T-helper 2 cell (primary cell): ENCODE measurements at places on chromosomes 7 and 10.

GRCh38 chr7:28433699-28434219 is 21.4 kb downstream of the CREB5 start:
- DNase-seq: no peak

- DNase-seq: no peak
Measured at GRCh38 chr7:65404020-65404419, 30.4 kb downstream of the ZNF92 start.

DNA sequence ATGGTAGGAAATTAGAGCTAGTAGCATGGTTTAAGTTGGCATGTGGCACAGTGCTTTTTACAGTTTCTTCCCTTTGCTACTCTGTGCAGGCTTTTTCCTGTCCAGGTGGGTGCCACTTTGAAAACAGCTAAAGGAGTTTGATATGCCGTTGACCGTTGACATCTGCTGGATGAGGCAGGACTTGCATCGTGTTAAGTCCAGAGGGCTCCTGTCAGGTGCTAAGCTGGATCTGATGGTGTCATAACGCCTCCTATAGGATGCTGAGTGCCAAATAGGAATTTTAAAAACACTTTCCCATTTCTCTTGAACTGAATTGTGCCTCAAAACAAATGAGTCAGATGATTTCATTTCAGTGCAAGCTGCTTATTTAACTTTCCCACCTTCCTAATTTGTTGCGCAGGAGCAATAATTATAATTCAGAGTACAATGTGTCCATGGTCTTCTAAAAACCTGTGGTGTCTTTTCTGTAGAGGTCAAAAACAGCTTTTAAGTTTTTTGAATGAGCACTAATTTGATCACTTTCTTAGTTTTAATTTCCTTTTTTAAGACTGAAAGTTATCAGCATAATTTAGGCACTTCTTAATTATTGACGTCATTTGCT is 178.3 kb downstream of the CDCA7L start:
- no peak for DNase-seq

DNA sequence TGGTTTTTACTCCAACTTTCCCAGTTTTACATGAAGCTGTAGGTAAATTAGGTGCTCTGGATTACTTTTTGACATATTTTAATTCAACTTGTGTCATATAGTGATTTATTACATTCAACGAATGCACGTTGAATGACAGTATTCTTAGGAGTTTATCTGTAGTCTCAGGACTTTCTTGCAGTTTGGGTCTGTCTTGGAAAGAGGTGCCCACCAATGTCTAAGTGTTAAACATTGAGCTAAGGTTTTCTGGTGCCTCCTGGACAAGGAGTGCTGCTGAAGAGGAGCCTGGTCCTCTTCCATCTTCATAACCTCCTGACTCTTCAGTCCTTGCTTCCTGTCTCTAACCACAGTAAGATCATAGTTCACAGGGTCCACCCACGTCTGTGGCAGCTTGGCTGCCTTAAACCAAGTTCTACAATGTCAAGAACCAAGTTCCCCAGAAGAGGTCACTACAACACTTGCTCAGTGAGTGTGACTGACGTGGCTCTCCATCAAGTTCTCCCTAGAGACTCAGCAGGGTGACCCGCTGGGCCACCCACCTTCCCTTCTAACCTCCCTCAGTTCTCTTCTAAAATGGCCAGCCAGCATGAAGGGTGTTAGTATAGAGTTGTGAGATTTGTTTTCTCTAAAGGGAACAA is 6.1 kb downstream of the NPY start:
- no peak for DNase-seq

DNA sequence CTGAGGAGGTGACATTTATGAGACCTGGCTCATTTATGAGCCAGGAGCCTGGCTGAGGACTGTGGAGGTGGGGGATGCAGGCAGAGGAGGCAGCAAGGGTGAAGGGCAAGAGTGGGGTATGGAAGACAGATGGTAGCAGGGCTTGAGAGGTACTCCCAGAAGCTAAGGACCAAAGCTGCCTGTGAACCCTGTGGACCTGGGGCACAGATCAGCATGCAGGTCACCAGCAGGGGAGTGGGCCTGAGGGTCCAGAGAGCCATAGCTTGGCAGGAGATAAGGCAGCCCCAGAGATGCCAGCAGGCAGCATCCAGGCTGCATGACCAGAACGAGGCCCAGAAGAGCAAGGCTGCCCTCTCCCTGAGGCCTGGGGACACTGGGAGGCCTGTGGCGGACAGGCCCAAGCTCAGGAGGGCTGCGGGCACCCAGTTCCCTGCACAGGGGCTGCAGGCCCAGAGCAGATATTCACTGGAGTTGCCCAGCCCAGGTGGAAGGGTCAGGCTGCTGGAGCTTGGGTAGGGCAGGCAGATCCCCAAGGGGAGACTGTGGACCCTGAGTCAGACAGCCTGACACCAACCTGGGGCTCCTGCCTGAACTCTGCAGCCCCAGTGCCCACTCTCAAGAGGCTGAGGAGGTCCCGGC is 3.4 kb downstream of the GPR15LG start:
- DNase-seq: no peak

- no peak for DNase-seq
Measured at GRCh38 chr7:7122701-7123281, 59.6 kb upstream of the C1GALT1 start.

GRCh38 chr7:151696721-151697514 is 177.2 kb upstream of the RHEB start:
- no peak for DNase-seq

- DNase-seq: no peak
Measured at GRCh38 chr7:13257661-13258060, 570.2 kb downstream of the ARL4A start.

DNA sequence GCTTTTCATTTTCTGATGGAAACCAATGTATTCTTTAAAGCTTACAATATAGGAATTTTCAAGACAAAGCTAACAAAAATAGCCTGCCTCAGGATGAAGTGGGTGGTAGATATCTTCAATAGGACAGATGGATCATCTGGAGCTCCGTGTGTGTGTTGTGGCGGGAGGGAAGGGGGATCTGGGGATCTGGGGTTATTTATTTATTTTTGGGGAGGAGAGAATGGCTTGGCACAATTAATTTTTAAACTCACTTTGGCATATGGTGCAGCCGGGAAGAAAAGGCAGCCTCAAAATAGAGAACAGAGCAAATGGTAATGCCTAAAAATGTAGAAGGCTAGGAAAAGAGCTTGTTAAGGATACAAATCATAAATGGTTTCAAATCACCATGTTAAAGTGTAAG is 11.6 kb upstream of the ABLIM1 start:
- DNase-seq: no peak

GRCh38 chr10:113020838-113021237 is 70.8 kb downstream of the TCF7L2 start:
- no peak for DNase-seq

DNA sequence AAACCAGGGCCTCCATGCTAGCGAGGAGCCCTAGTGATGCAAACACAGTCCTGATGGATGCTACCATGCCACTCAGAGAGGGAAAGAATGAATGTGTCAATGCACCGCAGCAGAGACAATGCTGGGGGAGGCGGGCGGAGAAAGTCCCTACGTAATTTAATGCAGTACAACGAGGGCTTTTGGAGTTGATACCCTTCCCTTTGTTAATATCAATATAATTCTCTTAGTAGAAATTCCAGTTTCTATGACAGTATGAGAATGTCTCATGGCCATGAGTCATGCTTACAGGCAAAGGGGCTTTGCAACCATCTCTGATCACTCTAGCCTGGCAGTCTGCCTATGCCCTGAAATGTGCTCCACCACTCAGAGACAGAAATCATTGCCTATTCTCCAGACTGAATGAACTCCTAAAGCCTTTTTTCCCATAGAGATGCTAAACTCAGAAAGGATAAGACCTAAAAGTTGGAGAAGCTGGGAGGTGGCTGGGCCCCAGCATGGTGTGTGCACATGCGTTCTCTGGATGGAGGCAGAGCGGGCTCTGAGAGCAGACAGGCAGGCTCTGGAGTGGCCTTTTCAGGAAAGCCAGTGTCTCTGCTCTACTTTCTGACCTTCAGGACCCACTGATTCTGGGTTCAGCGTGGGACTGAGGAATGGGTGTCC is 20.3 kb upstream of the GIMAP2 start:
- DNase-seq: no peak

- DNase-seq: no peak
Measured at GRCh38 chr7:69342154-69342884, 256.0 kb upstream of the AUTS2 start.

GRCh38 chr7:109479388-109479787 is 909.7 kb downstream of the DNAJB9 start:
- DNase-seq: no peak

DNA sequence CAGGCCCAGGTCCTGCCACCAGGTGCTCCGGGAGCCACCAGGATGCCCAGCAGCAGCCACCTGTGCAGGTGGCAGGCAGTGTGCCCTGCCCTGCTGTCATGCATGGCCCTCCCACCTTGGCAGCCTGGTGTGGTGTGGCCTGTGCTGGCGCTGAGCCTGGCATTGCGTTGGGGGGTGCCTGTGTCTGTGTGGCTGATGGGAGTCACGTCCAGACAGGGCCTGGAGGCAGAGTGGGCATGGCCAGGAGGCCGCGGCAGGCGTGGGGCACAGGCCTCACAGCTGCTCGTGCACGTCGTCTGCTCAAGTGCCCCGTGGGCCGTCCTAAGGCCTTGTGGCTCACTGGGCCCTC is 8.7 kb downstream of the TTYH3 start:
- DNase-seq: no peak

DNA sequence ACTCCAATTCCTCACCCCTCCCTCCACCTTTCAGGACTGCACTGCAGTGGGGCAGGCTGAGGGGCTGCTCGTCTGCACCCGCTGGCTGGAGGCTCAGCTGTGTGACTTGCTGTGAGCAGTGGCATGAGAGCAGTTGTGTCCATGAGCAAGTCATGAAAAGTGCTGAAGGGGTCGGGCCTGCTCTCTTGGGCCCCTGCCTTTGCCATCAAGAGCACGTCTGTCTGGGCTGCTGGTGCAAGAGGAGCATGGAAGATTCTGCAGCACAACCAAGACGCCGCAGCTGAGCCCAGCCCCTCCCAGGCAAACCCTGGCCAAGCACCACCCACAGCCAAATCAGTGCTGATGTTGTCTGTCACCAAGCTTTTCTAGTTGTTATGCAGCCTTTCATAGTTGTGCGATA is 284.3 kb downstream of the TCERG1L start:
- DNase-seq: no peak

GRCh38 chr10:27506280-27506679 is 2.2 kb downstream of the RAB18 start:
- DNase-seq: no peak

DNA sequence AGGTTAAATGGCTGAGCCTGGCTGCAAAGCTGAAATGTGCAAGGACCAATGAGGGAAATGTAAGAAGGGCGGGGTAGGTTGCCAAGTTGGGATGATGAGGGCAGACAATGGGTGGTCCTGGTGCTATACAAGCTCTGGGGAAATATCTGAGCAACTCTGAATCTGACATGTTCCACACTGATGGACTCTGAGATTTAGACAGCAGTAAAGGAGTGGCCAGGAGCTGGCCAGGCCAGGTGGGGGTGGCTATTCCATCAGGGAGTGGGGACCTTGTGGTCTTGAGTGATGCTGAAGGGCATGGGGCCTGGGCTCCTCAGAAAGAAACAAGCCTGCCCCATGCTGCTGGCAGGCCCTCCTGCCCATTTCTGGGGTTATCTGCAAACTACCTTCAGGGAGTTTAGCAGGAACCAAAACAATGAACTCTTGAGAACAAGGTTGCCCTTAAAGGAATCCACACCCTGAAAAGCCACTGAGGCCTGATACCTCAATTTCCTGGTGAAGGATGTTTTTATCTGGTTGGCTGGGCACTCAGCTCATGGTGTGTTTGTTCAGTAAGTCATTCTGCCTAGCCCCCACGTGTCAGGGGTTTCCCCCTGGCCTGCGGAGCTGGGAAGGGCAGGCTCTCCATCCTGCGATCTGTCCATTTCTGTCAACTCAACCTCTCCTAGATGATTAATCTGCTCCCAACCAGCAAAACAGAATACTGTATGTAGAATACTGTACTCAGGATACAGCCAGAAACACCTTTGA is 143.3 kb upstream of the TNS3 start:
- no peak for DNase-seq

GRCh38 chr7:103859709-103860108 is 129.7 kb downstream of the RELN start:
- no peak for DNase-seq

DNA sequence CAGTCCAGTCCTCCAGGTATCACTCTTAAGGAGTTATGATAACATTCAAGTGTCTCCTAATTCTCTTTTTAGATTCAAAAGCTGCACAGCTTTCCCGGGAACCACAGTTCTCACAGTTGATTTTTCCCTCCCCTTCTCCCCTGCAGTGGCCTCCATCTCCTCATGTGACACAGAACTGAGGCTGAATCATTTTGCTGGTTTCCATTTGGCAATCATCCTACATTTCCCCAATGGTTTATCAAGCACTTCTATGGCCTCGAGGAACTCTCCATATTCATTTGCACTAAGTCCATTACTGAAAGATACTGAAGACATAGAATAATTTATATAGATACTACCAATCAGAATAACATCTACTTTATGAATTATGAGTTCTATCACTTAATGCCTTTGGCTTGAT is 484.9 kb downstream of the GPAM start:
- no peak for DNase-seq

- DNase-seq: no peak
Measured at GRCh38 chr10:49081547-49082275, 33.6 kb downstream of the VSTM4 start.
